Activated naive CD4-positive, alpha-beta T cell treated with anti-CD3 and anti-CD28 coated beads, Interleukin-2, amount 50 U/mL, for 16 hours (primary cell): ENCODE measurements at places on chromosomes 3 and 15.

DNA sequence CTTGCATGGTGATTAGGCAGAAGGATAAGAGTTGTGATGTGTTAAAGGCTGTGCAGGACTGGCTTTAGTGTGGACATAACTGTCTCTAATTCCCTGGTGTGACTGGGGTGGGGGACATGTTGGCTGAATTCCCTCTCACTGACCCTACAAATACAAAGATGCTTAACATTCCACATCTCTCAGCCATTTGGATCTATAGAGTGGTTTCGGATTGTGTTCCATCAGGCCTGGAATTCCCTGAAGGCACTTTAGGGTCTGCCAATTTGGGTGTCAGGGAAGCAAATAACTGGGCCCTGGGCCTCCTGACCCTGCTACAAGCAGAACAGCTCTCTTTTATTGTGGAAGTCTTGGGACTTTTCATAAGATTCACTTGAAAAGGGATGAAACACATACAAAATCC, 56.2 kb downstream of the ARHGEF26 start:
- DNase-seq = no peak

GRCh38 chr3:5423076-5423475, 235.6 kb downstream of the EDEM1 start:
- DNase-seq = no peak

- no peak for DNase-seq
These were observed 528.2 kb downstream of the GABRG3 start for GRCh38 chr15:27499191-27499590.

GRCh38 chr3:58288011-58288728, 17.9 kb upstream of the RPP14 start:
- DNase-seq = no peak

- no peak for DNase-seq
These were observed 87.1 kb upstream of the VEPH1 start for GRCh38 chr3:157590273-157590672.

DNA sequence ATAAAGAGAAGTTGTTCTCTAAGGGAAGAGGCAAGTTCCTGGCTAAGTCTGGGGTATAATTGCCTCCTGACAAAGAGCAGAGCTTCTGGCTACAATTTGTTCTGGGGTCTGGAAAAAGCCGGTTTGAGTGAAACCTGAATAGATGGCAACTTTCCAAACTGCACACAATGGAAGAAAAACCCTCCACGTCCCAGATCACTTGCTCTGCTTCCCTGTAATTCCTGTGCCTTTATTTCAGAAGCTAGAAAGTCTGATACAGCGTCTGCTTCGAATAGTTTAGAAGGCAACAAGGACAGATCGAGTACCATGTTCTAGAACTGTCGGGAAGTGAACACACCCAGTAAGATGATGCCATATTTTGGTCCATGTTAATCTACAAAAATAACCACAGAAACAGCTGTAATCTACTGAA, 1.6 kb upstream of the WDR82 start:
- no peak for DNase-seq

DNA sequence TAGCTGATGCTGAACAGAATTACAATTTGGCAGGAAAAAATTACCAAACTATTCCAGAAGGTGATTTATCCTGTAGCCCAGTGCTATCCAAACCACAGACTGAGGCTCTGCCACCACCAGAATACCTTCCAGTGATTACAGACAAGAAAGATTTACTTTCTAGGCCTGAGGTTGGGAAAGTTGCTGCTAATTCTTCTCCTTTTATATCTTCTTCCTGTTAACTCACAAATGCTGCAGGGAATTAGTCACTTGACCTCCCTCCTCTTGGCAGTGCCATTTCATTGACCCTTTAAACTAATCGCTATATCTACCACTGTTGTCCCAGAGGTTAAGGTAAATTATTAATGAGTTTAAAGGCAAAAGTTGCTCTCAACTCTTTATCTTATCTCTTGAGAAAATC, 118.4 kb downstream of the CTNNB1 start:
- no peak for DNase-seq

DNA sequence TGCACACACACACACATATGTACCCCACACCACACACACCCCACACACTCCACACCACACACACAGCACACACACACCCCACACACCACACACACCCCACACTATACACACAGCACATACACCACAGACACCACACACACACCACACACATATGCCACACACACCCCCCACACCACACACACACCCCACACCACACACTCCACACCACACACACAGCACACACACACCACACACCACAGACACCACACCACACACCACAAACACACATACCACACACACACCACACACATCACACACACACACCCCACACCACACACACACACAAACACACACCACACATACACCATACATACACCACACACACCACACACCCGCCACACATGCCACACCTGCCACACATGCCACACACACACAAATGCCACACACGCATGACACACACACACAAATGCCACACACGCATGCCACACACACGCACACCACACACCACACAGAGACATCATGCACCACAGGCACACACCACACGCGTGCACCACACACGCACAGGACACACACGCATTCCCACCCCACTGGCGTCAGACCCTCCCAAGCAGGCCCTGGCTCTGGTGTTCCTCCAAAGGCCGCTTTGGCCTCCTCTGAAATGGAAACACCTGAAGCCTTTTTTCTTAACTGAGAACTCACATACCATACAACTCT, 15.7 kb downstream of the CHST13 start:
- no peak for DNase-seq

DNA sequence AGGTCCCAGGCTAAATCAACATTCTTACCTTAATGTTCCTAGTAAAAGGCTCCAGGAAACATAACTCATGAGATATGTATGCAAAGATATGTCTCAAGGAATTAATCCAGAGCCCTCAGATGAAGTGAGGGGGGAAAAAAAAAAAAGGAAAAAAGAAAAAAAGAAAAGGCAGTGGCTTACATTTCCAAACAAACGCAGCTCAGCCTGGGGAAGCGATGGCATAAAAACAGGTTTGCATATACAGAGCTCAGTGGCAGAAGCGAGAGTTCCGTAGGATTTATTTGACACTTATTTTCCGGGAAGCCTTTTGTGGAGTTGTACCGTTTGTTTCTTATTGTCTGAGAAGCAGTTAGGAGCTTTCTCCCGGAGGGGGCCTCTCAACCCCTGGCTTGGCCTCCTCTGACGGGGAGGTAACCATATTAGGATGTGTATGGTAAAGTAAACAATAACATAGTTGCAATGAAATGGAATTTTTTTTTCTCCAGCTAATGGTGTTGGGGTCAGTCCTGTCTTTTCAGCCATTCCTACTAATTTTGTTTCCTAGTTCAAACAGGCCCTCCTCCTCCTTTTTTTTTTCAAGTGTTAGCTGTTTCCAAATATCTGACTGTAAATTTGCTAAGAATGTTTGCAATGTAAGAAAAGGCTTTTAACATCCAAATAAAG, 338.6 kb downstream of the FOXP1 start:
- no peak for DNase-seq

DNA sequence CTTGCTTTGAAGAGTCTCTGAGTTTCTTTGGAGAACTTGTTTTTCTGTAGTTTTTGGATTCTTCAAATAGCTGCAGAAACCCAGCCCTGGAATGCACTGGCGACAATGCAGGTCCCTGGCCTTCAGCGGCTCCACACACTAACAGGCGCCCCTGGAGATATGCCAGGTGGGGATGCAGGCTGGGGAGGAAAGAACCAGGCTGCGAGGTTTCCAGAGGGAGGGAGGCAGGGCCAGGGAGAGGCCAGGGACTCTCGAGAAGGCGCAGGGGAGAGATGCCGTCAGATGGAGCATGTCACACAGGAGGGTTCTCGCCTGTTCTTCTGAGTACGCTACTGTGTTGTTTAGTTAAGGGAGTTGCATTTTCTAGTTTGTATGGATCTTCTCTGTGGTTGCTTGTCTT, 283.1 kb downstream of the GABRG3 start:
- no peak for DNase-seq

DNA sequence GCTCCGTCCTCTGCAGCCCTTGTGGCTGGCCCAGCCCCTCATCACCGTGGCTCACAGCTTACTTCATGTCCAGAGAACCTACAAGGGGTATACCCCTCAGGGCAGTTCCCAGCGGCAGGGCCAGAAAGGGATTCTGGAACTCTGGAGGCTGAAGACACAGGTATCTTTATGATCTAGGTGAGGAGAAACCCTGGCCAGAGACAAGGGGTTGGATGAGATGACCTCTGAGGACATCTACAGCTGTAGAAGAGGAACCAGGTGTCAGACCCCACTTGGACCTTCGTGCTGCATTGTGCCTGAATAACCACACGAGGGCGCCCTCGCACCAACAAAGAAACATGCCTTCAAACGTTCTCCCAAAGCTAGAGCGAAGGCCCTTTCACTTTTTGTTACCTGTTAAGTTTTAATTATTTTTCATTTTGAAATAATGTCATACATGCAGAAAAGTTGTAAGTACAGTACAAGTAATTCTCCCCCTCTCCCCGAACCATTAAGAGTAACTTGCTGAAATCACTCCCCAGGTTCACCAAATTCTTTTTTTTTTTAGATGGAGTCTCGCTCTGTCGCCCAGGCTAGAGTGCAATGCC, 118.7 kb upstream of the SMAD3 start:
- DNase-seq = peak; percentile 67

GRCh38 chr3:168709073-168709472, 613.3 kb upstream of the GOLIM4 start:
- no peak for DNase-seq

DNA sequence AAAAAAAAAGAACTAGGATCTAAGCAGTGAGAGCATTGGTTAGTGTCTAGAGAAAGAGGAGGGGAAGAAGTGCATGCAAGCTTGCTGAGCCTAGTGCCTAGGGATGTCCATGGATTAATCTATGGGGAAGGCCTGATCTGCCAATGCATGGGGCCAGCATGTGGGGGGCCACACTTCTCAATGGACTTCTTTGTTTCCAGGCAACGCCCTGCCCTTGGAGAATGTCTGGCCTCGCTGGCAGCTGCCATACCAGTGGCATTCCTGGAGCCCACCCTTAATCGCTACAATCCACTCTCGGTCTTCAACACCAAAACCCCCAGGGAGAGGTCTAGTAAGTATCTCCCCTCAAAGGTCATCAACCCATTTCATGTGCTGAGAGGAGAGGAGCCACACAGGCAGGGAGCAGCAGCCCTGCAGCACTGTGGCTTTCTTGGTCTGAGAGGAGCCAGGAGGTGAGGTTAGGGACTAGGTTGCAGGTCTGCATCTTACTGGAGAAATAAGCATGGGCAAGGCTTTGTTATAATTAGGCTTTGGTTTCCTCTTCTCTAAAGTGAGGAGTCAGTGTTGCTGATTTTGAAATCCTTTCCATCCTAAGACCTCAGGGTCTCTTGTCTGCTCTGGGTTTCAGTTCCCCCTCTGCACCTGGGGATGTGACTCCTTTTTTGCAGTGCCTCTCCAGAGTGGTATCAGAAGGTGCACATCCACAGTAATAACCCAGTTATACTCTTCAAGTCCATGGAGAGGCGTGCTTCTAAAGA, 188.1 kb upstream of the CHRM5 start:
- no peak for DNase-seq

GRCh38 chr3:141386611-141387111, 18.4 kb downstream of the ZBTB38 start:
- DNase-seq = no peak

DNA sequence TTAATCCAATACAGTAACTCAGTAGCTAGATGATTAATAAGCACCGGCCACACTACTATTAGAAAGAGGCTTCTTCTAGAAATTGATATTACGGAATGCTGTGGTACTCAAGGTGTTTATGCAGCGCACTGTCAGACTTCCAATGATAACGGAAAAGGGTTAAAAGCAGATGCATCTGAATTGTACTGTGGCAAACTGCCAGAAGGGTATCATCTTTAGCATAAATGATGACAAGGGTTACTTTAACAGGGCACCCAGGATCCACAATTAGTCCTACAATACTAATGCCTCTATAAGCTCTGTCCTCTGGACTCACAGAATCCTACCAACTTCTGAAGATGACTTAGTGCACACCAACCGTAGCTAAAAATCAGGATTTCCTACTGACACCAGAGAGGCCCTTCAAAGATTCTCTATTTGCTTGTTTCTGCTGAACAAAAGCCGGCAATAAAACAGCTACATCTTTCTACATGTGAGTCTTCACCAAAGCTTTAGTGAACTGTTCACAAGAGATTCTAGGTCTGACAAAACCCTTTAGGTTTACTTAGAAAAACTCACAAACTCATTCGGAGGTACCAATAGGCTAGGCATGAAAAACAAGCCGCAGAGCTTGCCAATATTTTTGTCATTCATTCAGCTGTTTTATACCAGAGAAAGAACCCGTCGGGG, 7.1 kb downstream of the SATB1 start:
- no peak for DNase-seq

DNA sequence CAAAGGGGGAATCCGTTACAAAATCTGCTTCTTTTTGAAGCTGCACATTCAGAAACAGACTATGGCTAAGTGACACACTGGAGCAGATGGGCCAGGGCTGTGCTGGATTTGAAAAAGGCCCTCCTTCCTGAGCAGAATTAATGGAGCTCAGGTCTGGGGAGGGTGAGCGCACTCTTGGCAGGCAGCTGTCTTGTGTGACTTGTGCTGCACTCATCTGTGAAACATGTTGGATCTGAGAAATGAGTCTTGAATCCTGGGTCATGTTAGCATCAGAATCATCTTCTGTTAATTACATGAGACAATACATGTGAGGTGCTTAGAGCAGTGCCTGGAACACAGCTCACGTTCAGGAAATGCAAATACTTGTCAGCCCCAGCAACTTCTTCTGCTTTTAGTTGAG, 219.6 kb downstream of the THSD4 start:
- DNase-seq = no peak

DNA sequence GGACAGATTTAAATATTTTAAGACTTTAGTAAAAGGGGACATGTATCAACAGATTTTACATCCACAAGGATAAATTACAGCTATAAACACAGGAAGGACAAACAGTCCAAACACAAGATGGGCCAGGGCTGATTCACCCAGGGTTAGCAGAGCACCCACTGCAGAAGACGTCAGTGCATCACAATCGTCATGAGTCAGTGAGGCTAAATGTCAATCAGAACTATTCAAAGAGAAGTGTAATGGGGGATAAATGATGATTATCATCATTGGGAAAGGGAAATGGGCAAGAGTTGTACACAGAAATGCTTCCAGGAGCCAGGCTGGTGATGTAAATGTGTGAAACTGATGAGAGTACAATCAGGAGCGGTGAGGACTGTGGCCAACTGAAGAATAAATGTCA, 226.8 kb downstream of the PLCL2 start:
- DNase-seq = no peak

- DNase-seq = no peak
These were observed 16.8 kb downstream of the RPUSD3 start for GRCh38 chr3:9826815-9827573.

GRCh38 chr15:58407236-58407775, 24.5 kb upstream of the LIPC start:
- no peak for DNase-seq

- no peak for DNase-seq
These were observed 164.8 kb upstream of the BHLHE40 start for GRCh38 chr3:4814305-4814903.

DNA sequence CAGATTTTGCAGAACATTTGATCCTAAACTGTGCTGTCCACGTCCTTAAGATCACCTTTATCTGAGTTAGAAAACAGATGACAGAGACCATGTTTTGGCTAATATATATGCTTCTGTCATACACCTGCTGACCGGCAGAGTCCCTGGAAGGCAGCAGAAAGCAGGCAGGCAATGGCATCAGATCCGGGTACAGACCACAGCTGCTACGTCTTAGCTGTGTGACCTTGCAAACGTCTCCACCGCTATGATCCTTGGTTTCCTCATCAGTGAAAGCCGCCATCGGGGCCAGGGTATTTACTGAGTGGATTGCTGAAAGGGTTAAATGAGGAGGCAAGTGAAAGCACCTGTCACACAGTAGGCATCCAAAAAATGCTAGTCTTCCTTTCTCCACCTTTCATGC, 72.1 kb downstream of the ABTB1 start:
- no peak for DNase-seq
